ENCODE measurements at places on chromosomes 7 and 10. TPM values are rescaled to one million over a fixed set of nuclear protein-coding genes. Genes with fewer than 3 reads are reported as not detected.

DNA sequence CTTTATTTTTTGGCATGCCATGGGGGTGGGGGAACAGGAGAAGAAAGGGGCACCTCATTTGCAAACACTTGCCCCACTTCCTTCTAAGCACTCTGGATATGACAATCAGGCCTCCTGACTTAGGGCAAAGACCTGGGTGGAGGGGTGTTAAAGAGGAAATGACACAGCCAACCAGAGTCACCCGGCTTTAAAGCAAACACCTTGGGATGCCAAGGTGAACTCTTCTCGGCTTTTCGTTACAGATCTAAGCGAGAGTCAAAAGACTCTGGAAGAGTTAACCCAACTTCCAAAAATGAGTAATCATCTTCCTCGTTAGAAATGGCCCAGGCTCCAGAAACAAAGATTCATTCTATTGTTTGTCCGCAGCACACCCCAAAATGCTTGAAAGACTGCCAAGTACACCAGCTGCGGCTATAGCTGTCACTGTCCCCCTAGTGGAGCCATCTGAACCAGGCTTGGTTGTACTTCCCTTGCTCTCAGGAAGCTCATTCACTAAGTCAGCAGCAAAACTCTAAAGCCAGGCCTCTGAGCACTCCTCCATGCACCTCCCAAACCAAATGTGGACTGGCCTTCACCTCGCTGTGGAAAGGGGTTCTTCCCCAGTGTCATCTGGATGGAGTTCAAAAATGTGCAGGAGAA lies 24.8 kb downstream of the FAM53B start:
- H3K4me1 ChIP-seq: peaks cover 78% of the 10 kb centered on the region
- peak overlapping the region; percentile 77 for H3K27ac ChIP-seq
- no peaks in the 10 kb centered on the region for H3K36me3 ChIP-seq
- H3K4me3 ChIP-seq: no peak overlapping the region
- peak; percentile 60 for DNase-seq

The CYP26C1 gene
- polyA plus RNA-seq: not detected

DNA sequence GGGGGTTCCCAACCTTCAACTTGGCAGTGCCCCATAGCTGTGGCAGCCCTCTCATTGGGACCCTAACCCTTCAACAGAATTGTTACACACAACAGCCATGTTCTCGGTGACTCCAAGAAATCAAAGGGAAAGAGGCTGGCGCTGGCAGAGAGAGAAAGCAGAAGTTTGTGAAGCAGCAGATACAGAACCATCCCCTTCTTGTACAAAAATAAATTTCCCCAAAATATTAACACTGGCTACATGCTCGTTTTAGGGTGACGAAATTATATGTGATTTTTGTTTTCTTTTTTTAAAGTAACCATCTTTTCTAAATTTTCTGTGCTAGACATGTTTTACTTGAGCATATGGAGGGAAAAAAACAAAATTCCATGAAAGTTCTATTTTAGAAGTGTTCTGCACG lies 45.2 kb upstream of the SAMD8 start:
- no peaks in the 10 kb centered on the region for H3K4me1 ChIP-seq
- H3K4me3 ChIP-seq: no peak overlapping the region
- no peak for DNase-seq
- H3K27me3 ChIP-seq: no peaks in the 10 kb centered on the region

- no peak overlapping the region for H3K4me3 ChIP-seq
- H3K4me1 ChIP-seq: no peaks in the 10 kb centered on the region
- H3K27ac ChIP-seq: no peak overlapping the region
- H3K36me3 ChIP-seq: no peaks in the 10 kb centered on the region
Measured at GRCh38 chr7:126079151-126079550, 1149.5 kb upstream of the POT1 start.

The MKI67 gene
- polyA plus RNA-seq: 2.3 TPM

DNA sequence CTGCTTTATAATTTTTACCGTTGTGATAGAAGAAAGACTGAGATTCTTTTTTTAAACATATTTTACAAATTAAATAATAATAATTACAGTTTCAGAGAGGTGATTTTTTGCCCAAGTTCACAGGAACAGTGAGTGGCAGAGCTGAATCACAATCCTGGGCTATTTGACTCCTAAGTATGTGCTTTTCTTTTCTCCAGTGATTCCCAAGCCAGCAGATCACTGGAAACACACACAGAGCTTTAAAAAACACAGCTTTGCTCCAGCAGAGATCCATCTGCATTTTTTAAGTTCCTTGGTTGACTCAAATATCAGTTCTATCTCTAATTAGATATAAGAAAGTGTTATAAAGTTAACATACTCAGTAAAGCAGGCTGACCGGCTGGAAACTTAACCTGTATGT lies 69.0 kb downstream of the AHR start:
- no peak for DNase-seq
- no peaks in the 10 kb centered on the region for H3K27me3 ChIP-seq
- no peak overlapping the region for H3K27ac ChIP-seq
- no peaks in the 10 kb centered on the region for H3K36me3 ChIP-seq
- no peak overlapping the region for H3K4me3 ChIP-seq

DNA sequence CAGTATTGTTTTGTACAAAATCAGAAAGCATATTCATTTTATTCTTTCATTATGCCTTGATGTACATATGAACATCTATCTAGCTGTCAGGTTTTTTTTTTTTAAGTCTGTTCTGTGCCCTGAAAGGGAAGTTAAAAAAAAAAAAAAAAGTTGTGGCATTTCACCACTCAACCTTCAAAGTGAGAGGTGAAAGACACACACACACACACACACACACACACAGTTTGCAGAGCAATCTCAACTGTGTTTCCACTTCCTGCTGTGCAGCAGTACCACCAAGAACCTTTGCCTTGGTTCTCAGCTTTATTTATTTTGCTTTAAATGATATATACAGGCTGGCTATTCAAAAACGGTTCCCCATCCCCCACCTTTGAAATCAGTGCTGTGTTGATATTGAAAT lies 955.6 kb downstream of the GATA3 start:
- no peaks in the 10 kb centered on the region for H3K27me3 ChIP-seq
- no peak overlapping the region for H3K4me3 ChIP-seq
- H3K4me1 ChIP-seq: no peaks in the 10 kb centered on the region
- no peak for DNase-seq

- no peak for DNase-seq
- no peaks in the 10 kb centered on the region for H3K27me3 ChIP-seq
- no peak overlapping the region for H3K27ac ChIP-seq
- no peaks in the 10 kb centered on the region for H3K4me1 ChIP-seq
Measured at GRCh38 chr7:77903597-77903996, 105.0 kb downstream of the PHTF2 start.

- no peak overlapping the region for H3K4me3 ChIP-seq
- no peak overlapping the region for H3K27ac ChIP-seq
- H3K27me3 ChIP-seq: no peaks in the 10 kb centered on the region
- H3K4me1 ChIP-seq: peaks cover 16% of the 10 kb centered on the region
Measured at GRCh38 chr7:130127821-130128317, 57.5 kb downstream of the KLHDC10 start.

The DPP6 gene
- polyA plus RNA-seq: 2.1 TPM

DNA sequence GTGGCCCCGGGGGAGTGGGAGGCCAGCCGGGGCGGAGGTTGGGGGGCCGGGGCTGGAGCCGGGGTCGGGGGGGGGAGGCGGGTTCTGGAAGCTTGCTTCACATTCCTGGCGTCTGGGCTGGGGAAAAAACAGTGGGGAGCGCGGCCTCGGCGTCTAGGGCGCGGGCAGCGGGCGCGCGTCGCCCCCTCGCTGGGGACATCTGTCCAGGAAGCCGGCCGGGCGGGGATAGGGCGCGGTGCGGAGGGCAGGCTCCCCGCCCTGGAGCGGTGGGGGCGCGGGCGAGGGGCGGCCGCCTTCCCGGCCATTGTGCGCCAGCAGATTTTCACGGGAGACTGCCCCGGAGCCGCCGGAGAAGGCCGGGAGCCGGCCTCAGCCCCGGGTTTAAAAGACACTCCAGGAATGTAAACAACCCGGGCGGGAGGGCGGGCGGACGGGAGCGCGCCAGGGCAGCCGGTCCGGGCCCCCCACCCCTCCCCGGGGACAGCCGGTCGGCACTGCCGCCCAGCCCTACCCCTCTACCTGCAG lies 1.4 kb downstream of the ZMIZ1 start:
- peak overlapping the region; percentile 95 for H3K27ac ChIP-seq
- peak; percentile 62 for DNase-seq
- H3K27me3 ChIP-seq: no peaks in the 10 kb centered on the region
- H3K4me1 ChIP-seq: peaks cover 49% of the 10 kb centered on the region
- no peaks in the 10 kb centered on the region for H3K36me3 ChIP-seq
- H3K4me3 ChIP-seq: peak overlapping the region; percentile 93

- peaks cover 40% of the 10 kb centered on the region for H3K27me3 ChIP-seq
- DNase-seq: peak; percentile 56
- H3K4me1 ChIP-seq: peaks cover 71% of the 10 kb centered on the region
- H3K36me3 ChIP-seq: no peaks in the 10 kb centered on the region
- H3K27ac ChIP-seq: no peak overlapping the region
Measured at GRCh38 chr7:155807065-155807671, 5.1 kb downstream of the SHH start.

The ARHGAP21 gene
- polyA plus RNA-seq: 20.5 TPM

- H3K27ac ChIP-seq: no peak overlapping the region
- H3K27me3 ChIP-seq: no peaks in the 10 kb centered on the region
- no peaks in the 10 kb centered on the region for H3K4me1 ChIP-seq
- no peak overlapping the region for H3K4me3 ChIP-seq
- peak; percentile 22 for DNase-seq
- no peaks in the 10 kb centered on the region for H3K36me3 ChIP-seq
Measured at GRCh38 chr10:80278480-80278879, 11.0 kb downstream of the MAT1A start.

DNA sequence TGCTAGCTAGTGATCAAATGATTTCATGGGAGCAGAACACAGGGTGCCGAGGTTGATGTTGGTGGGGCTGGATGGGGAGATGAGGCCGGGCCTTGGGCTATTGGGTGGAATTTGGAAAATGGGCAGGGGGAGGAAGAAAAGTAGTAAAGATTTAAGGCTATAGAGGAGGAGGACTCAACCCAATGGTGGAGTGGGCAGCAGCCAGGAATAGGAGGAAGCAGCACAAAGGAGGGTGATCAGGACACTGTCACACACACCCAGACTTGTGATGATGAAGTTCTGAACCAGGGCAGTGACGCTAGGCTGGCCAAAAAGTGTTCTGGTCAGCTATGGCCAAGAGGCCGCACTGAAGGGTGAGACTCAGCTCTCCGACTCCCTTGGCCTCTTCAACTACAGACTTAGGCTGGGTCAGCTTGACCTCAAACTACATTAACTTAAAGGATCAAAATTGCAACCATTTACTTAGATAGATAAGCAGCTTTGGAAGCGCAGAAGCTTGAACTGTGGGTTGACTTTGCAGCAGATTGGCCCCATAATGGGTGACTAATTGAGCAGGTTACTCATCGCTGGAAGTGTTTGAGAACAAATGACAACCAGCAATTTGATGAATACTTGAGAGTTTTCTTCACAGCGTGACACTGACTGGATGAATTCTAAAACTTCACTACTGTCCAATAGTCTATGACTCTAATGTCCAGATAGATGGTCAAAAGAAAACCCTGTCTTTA lies 29.4 kb upstream of the GPR26 start:
- H3K4me3 ChIP-seq: no peak overlapping the region
- no peak for DNase-seq
- H3K4me1 ChIP-seq: no peaks in the 10 kb centered on the region
- no peak overlapping the region for H3K27ac ChIP-seq

The GIMAP4 gene
- polyA plus RNA-seq: 12.2 TPM

- no peak overlapping the region for H3K27ac ChIP-seq
- peaks cover 3% of the 10 kb centered on the region for H3K36me3 ChIP-seq
- H3K4me3 ChIP-seq: no peak overlapping the region
- DNase-seq: no peak
- H3K4me1 ChIP-seq: peaks cover 3% of the 10 kb centered on the region
Measured at GRCh38 chr10:121590772-121591171, 7.5 kb downstream of the FGFR2 start.

GRCh38 chr10:76125900-76126299 lies 694.5 kb downstream of the LRMDA start:
- H3K27ac ChIP-seq: no peak overlapping the region
- no peak for DNase-seq
- no peaks in the 10 kb centered on the region for H3K27me3 ChIP-seq
- H3K4me3 ChIP-seq: no peak overlapping the region
- H3K4me1 ChIP-seq: peaks cover 32% of the 10 kb centered on the region

GRCh38 chr10:132100091-132100481 lies 34.3 kb downstream of the JAKMIP3 start:
- H3K36me3 ChIP-seq: no peaks in the 10 kb centered on the region
- H3K4me3 ChIP-seq: no peak overlapping the region
- H3K27ac ChIP-seq: no peak overlapping the region
- H3K4me1 ChIP-seq: no peaks in the 10 kb centered on the region
- no peaks in the 10 kb centered on the region for H3K27me3 ChIP-seq

- peaks cover 87% of the 10 kb centered on the region for H3K27me3 ChIP-seq
- H3K4me3 ChIP-seq: no peak overlapping the region
- DNase-seq: no peak
- peaks cover 12% of the 10 kb centered on the region for H3K4me1 ChIP-seq
Measured at GRCh38 chr7:128203710-128204214, 37.3 kb upstream of the LEP start.

GRCh38 chr10:77505431-77506334 lies 131.9 kb downstream of the KCNMA1 start:
- no peaks in the 10 kb centered on the region for H3K4me1 ChIP-seq
- H3K27ac ChIP-seq: no peak overlapping the region
- H3K27me3 ChIP-seq: no peaks in the 10 kb centered on the region
- H3K4me3 ChIP-seq: no peak overlapping the region
- DNase-seq: no peak
- no peaks in the 10 kb centered on the region for H3K36me3 ChIP-seq

GRCh38 chr7:4645246-4645645 lies 36.8 kb upstream of the FOXK1 start:
- no peaks in the 10 kb centered on the region for H3K36me3 ChIP-seq
- no peak for DNase-seq
- no peaks in the 10 kb centered on the region for H3K27me3 ChIP-seq
- H3K4me3 ChIP-seq: no peak overlapping the region

DNA sequence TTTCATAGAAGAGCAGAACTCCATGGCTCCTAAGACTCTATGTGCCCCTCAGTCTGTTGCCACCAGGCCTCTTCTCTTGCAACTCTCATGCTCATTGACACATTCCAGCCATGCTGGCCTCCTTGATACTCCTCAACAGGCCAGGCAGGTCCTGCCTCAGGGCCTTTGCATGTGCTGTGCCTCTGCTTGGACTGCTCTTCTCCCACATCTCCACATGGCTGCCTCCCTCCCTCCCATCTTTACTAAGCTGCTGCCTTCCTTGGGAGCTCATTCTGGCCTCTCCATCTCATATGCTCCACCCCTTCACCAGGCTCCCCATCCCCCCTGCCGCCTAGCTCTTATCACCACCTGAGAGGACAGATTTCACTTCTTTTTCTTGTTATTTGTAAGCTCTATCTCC lies 103.8 kb upstream of the GPR26 start:
- no peaks in the 10 kb centered on the region for H3K36me3 ChIP-seq
- H3K27ac ChIP-seq: no peak overlapping the region
- H3K27me3 ChIP-seq: no peaks in the 10 kb centered on the region
- H3K4me3 ChIP-seq: no peak overlapping the region

DNA sequence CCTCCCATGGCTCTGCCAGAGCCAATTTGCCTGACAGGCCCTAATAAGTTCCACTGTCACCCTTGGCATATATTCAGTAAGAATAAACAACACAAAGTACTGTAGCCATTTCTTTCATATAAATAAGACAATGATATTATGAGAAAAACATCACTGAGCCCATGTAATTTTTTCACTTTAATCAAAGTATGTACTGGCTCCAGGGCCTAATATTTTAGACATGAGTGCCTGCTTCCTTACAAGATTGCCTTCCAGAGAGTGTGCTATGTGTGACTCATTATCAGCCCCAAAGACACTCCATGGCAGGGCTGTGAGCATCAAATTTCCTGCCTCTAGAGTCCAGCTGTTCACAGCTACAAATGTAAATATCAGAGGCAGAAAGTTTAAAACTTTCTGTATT lies 297.6 kb downstream of the LHFPL3 start:
- no peaks in the 10 kb centered on the region for H3K36me3 ChIP-seq
- no peak overlapping the region for H3K4me3 ChIP-seq
- H3K4me1 ChIP-seq: no peaks in the 10 kb centered on the region

GRCh38 chr10:99394761-99395386 lies 35.5 kb downstream of the GOT1 start:
- H3K27me3 ChIP-seq: no peaks in the 10 kb centered on the region
- H3K36me3 ChIP-seq: peaks cover 43% of the 10 kb centered on the region
- no peak overlapping the region for H3K27ac ChIP-seq

The FAM25C gene
- not detected for polyA plus RNA-seq

Data from stomach (tissue), 19 donors.